ENCODE measurements at places on chromosomes 6 and 20. TPM values are rescaled to one million over a fixed set of nuclear protein-coding genes. Genes with fewer than 3 reads are reported as not detected.

IL17F gene
- not detected for total RNA-seq

PTGIS gene
- total RNA-seq, result not detected

SLC35F1 gene
- total RNA-seq, result not detected

TOMM6 gene
- 216 TPM for total RNA-seq

FAM83B gene
- total RNA-seq, result not detected

DST gene
- total RNA-seq, result 408 TPM

MATN4 gene
- not detected for total RNA-seq

CPXM1 gene
- total RNA-seq, result not detected

MUCL3 gene
- total RNA-seq, result not detected

SULF2 gene
- 1.3 TPM for total RNA-seq

VTA1 gene
- 71.1 TPM for total RNA-seq

NTSR1 gene
- total RNA-seq, result 6.0 TPM

MYLK4 gene
- 0.13 TPM for total RNA-seq

CFAP61 gene
- not detected for total RNA-seq

UCKL1 gene
- total RNA-seq, result 20.9 TPM

RIPOR3 gene
- total RNA-seq, result 0.13 TPM
